ENCODE measurements at places on chromosomes 16 and 17.

DNA sequence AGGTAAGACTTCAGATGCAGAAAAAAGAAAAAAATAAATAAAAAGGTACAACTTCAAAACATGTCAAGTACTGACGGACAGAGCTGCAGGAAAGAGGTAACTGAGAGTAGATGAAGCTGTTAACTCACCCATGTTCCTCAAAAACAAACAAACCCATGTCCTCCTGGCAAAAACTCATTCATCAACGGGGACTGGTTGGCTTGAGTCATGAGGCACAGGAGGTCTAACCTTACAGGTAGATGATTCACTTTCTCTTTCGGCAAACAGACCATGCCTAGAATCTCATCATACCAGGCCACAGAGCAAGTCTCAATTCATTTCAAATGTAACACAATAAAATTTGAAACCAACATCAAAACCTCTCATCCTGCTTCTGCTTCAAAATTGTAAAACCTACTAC is 12.3 kb upstream of the FASN start:
- DNase-seq = peak; percentile 92

GRCh38 chr16:55734665-55735064 is 78.9 kb downstream of the SLC6A2 start:
- DNase-seq = no peak

DNA sequence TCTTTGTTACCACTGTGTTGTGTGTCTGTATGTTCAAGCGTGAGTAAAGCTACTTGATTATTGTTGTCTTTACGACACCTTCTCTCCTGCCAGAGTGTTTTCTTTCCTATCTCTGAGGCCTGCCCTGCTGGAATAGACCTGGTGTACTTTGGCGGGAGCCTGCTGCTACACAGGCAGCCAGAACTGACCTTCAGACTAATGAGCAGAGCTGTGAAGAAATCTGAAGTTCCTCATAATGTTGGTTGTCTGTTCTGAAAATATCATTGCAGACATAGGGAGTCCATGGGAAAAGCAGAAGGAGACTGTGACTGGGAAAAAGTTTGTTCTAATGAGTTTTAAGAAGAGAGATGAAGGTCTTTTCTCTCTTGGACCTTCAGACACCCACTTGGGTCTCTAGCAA is 9.8 kb downstream of the RHOT1 start:
- no peak for DNase-seq

- DNase-seq = no peak
Observed at GRCh38 chr17:47708864-47709541, 15.0 kb downstream of the TBKBP1 start.

DNA sequence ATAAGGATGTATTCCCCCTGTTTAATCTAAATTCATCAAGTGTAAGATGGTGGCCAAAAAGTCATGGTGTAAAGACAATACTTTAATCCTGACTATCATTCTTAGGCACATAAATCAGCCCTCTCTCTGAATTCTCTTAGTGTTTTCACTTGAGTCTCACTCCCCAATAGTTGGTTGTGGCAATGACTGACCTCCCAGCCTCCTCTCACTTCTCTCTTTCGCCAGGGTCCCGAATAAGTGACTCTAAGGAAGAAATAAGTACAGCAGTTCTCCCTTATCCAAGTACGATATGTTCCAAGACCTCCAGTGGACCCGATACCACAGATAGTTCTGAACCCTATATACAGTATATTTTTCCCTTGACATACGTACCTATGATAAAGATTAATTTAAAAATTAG is 335.3 kb downstream of the MAF start:
- no peak for DNase-seq

DNA sequence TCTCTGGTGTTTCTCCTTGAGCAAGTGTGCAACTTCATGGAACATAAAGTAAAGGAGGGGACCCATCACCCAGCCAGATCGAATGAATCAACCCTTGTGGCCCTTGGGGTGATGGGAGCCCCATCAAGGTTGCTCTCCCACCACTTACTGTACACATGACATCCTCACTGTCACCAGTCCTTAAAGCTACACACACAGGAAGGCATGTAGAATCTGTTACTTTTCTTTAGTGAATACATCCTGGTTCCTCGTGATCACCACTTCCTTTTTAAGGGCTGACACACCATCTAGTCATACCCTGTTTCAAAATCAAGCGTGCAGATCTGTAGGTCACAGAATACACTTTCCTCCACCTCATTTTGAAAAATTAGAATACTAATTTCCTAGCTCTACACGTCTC is 22.6 kb upstream of the MPHOSPH6 start:
- no peak for DNase-seq

GRCh38 chr16:48526058-48526957 is 83.7 kb downstream of the N4BP1 start:
- peak; percentile 18 for DNase-seq

DNA sequence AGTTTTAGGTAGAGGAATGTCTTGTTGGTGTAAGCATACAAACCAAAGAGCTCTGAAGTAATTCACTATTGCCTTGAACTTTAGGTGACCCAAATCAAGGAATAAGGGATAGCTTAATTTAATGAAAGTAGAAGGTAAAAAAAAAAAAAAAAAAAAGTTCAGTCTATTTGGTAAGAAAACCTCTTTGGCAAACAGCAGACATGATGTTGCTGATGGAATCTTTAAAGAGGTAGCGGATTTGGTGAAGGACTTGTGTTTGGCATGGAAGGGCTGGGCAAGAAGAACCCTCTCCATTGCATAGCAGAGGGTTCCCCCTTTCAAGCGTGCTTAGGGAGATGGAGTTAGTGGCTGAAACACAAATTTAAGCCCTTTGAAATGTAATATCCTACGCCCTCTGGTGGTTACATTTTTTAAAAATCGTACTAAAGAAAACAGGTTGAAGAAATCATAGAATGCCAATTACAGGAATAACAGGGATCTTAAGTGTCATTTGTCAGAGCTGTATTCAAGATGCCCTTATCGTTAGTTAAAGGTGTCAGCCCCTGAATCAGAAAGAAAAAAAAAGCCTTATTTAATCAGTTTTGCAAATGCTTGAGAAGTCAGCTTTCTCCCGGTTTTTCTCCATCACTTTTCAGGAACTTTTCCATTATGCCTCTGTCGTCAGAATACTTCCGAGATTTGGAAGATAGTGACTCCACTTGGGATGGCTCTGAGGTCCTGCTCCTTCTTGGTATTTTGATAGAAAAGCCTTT is 383.1 kb downstream of the KCNJ2 start:
- peak; percentile 59 for DNase-seq

DNA sequence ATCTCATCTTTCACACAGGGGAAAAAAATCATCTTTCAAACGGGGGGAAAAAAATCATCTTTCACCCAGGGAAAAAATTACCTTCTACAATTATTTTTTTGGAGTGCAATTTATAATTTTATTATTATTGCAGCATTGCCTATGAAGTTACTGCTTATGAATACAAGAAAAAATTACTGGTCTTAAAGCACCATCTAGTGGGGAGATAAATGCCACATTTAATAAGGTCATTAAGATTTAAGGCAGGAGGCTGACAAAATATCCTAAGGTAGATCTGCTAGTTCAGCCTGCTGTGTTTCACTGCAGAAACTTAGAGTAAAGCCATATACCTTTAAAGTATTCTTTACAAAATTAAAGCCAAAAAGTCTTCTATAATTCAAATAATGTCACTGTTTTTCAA is 13.7 kb downstream of the SHCBP1 start:
- no peak for DNase-seq

GRCh38 chr16:49181791-49182518 is 99.7 kb downstream of the CBLN1 start:
- DNase-seq = no peak

- DNase-seq = no peak
Observed at GRCh38 chr17:8674344-8675305, 44.1 kb upstream of the MYH10 start.

DNA sequence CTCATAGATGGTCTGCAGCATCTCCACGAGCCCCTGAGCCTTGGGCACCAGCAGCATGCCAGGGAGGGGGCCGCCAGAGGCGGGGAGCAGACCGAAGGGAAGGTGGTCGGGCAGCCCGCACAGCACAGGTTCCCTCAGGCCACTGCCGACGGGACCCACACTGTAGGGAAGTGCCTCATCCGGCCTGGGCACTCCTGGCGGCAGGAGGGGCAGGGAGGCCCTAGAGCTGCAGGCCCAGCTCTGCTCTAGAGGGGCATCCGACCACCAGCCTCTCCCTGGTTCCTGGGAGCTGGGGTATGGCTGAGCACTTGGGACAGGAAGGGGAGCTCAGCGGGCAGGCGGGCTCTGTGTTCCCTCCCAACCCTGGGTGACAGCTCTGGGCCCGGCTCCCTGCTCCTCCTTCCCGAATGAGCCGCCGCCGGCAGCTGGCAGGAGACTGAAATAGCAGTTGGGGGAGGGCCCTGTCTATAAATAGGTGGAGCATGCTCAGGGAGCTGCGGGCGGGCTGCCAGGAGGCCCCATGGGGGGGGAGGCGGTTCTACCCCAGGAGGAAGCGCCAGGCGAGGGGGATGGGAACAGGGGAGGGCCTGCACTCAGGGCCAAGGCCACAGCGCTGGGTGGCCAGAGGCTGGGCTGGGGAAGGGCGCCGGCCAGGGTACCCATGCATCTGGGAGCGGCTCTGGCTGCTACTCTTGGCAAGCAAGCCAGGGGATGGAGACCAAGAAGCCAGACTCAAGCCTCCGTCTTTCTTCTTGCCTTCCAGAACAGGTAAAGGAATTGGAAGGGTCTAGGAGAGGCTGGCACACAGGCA is 12.4 kb downstream of the HDAC5 start:
- peak; percentile 96 for DNase-seq

DNA sequence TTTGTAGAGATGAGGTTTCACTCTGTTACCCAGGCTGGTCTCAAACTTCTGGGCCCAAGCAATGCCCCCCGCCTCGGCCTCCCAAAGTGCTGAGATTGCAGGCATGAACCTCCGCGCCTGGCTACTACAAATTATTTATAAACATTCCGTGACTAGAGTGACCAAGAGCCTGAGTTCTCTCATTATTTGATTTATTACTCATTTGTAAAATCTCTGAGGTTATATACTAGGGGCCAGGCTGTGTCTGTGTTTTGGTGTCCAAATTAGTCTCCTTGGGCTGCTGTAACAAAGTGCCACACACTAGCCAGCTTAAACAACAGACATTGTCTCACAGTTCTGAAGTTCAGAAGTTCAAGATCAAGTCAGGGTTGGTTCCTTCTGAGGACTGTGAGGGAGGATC is 70.8 kb upstream of the ELAC2 start:
- no peak for DNase-seq

GRCh38 chr17:7108560-7108925 is 6.1 kb downstream of the ASGR2 start:
- DNase-seq = no peak

GRCh38 chr16:66474750-66475199 is 47.7 kb downstream of the BEAN1 start:
- no peak for DNase-seq

- no peak for DNase-seq
Observed at GRCh38 chr17:19780846-19781245, 32.7 kb upstream of the ALDH3A1 start.

- DNase-seq = peak; percentile 61
Observed at GRCh38 chr17:48541577-48542113, 3.3 kb downstream of the HOXB2 start.

- no peak for DNase-seq
Observed at GRCh38 chr17:29968271-29968670, 26.8 kb downstream of the EFCAB5 start.

DNA sequence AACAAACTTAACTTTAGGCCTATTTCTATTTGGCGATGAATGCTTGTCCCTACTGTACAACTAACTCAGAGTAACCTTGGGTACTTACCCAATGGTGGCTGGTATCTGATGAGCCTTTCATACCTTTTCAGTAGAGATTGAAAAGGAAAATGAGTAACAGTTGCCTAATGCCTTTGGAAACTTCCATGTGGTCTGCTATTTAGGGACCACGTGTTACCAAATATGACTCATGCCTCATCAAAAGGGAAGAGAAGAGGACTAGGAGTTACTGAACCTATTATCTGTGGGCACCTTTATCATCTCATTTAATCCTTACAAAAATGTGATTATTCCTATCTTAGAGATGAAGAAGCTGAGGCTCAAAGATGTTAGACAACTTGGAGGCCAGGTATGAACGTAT is 8.1 kb downstream of the MYOCD start:
- DNase-seq = no peak

DNA sequence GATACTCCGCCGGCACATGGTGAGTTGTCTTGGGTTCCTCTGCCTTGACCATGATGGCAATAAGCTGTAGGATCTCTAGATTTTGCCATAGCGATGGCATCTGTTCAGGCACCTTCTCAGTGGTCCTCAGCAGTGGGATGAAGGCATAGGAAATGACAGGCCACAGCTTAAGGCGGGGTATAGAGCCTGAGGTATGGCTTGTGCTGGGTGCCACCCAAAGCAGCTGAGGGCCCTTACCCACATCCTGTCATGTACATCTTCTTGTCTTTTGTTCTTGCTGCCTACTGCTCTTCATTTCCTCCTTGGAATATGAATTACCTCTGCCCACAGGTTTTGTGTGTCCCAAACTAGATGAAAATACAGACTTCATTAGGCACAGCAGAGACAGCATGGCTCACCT is 29.5 kb downstream of the KAT7 start:
- no peak for DNase-seq

- no peak for DNase-seq
Observed at GRCh38 chr17:17495536-17496188, 533 bp downstream of the RASD1 start.

DNA sequence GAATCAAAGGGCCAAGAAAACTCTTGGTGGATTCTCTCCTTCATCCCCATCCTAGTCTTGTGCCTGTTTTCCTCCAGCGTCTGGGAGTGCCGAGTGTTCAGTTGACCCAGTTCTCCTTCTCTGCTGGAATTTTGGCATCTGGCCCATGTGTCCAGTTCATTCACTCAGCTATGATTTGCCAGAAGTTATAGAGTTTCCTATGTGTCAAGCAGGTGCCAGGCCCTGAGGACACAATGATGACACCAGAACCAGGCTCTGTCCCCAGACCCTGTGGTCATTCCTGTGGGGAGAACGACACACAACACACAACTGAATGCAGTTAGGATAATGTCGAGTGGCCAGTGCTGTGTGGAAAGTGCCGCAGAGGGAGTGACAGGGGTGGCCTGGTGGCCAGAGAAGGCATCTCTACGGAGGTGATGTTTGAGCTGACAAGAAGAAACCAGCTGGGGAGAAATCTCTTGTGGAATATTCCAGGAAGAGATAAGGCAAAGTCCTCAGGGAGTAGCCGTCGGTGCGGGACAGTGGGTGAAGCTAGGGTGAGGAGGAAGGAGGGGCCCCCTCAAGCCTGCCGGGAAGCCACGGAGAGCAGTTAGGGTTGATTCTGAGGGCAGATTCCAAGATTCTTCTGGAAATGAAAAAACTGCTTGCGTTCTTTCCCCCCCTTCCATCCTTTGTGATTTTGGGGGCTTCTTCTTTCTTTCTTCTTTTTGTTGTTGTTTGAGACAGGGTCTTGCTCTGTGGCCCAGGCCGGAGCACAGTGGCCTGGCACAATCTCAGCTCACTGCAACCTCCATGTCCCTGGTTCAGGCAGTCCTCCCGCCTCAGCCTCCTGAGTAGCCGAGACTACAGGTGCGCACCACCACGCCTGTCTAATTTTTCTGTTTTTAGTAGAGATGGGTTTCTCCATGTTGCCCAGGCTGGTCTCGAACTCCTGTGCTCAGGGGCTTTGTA is 35.8 kb upstream of the IL34 start:
- DNase-seq = no peak

GRCh38 chr17:68097161-68097805 is 61.7 kb downstream of the KPNA2 start:
- DNase-seq = no peak

- DNase-seq = no peak
Observed at GRCh38 chr17:27743281-27743885, 56.9 kb downstream of the NOS2 start.

Measured in T47D (cell line).